A673 (cell line): ENCODE measurements at places on chromosomes 2 and 18. TPM values are rescaled to one million over a fixed set of nuclear protein-coding genes. Genes with fewer than 3 reads are reported as not detected.
A peak's percentile ranks its signal among the peaks of the same experiment; 100 is the strongest.

The WDR54 gene
- total RNA-seq: 41.1 and 51.1 TPM in 2 replicates

The IL1R2 gene
- not detected in 2 replicates for total RNA-seq

The KHK gene
- total RNA-seq: 39.1 and 40.2 TPM in 2 replicates

The DLX2 gene
- total RNA-seq: 18.3 and 20.4 TPM in 2 replicates

The MTIF2 gene
- 45.0 and 52.3 TPM in 2 replicates for total RNA-seq

GRCh38 chr2:159224061-159224813 lies 62.3 kb downstream of the WDSUB1 start:
- no peaks in the 10 kb centered on the region for H3K36me3 ChIP-seq
- H3K4me1 ChIP-seq: peaks cover 12% of the 10 kb centered on the region
- no peak for DNase-seq

DNA sequence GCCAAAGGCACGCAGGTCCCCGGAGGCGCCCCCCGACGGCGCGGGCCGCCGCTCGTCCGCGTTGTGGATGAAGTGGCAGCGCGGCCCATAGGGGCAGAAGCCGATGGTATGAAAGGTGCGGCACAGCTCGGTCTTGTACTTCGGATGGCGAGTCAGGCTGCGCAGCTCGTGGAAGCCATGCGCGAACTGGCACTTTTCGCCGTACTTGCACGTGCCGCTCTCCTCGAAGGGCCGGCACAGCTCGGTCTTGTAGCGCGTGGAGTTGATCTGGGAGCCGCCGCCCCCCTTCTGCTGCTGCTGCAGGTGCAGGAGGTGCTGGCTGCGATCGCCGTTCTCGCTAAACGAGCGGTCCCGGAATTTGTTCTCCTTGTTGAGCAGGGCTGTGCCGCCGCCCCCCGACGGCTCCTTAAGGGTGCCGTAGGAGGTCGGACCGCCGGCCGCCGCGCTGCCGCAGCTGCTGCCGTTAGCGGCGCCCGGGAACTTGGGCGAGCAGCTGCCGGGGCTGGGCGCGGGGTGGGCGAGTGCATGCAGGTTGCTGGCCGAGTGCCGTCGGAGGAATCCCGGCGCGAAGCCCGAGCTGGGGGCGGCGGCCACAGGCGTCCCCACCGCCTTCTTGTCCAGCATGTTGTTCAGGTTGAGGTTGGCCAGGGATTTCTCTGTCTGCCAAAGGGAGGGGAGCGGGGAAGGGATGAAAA lies 1.2 kb downstream of the ZFP36L2 start:
- DNase-seq: peak; percentile 48
- H3K4me1 ChIP-seq: peaks cover 53% of the 10 kb centered on the region
- H3K27ac ChIP-seq: peak overlapping the region; percentile 98
- H3K36me3 ChIP-seq: peaks cover 19% of the 10 kb centered on the region

- peak; percentile 34 for DNase-seq
- no peaks in the 10 kb centered on the region for H3K4me1 ChIP-seq
- H3K27ac ChIP-seq: no peak overlapping the region
- H3K36me3 ChIP-seq: no peaks in the 10 kb centered on the region
- H3K4me3 ChIP-seq: no peak overlapping the region
These were observed 36.0 kb downstream of the MRPL33 start for GRCh38 chr2:27807476-27807875.
